ENCODE measurements at places on chromosomes 6 and 20.

DNA sequence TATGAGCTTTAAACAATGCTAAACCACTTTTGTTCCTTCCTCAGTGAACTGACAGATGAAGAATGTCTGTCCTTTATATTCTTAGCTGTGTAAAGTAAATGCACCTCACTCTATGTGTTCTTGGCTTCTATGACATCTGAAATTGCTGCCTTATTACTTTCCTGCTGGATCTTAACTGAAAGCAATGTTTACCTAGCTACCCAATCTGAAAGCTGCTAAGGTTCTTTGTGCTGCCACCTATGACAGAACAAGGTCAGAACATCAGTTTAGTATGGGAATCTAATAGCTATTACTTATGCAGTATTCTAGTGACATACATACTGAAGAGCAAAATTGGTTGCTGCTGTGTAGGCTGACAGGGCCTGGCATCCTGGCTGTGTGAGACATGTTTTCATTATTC lies 444.1 kb downstream of the KHDRBS2 start:
- no peak for DNase-seq

DNA sequence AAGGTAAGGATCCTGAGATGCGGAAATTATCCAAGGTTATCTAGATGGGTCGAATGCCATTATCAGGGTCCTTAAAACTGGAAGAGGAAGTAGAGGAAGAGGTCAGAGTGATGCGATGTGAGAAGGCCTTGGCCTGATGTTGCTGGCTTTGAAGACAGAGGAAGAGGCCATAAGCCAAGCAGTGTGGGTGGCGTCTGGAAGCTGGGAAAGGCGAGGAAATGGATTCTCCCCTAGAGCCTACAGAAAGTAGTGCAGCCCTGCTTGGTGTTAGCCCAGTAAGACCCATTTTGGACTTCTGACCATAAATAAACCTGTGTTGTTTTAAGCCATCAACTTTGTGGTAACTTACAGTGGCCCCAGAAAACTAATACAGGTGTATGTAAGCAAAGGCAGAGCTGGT lies 2.0 kb downstream of the SRXN1 start:
- DNase-seq: no peak

DNA sequence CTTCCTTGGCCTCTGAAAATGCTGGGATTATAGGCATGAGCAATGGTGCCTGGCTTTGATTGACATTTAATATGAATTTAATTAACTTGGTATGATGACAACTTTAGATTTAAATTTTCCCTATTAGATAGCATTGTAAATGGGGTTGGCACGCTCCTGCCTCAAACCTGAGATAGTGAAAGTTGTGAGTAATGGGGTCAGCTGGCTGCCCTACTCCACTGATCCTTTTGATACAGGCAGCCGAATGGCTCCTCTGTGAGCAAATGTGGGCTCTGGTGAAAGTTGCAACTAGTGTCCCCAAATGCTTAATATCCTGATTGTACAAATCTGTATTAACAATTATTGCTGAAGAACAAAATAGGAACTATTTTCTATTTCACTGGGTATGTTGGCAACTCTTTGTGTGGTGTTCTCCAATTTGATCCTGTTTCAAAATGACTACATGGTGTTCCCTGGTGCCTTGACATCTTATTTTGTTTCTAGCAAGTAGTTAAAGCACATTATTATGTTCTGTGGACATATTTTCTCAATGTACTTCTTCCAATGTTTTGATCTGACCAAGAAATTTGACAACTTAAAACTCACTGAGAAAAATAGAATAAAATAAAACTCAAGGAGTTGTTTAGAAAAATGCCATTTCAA lies 97.4 kb downstream of the COL12A1 start:
- no peak for DNase-seq

DNA sequence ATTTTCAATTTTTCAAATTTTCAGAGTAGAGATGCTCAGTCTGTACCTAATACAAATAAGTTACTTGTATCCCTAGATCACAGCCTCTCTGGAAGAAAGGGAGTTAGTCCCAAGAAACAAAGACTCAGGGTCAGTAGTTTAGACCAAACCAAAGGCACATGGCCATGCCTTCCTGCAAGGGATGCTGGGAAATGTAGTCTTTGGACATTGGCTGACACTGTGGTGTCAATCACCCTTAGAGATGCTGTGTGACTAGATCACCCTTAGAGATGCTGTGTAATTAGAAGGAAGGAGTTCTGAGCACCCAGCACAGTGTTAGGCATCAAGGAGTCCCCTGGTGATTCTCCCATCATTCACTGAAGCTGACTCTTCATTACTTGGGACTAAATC lies 202.1 kb downstream of the NFATC2 start:
- DNase-seq: no peak

DNA sequence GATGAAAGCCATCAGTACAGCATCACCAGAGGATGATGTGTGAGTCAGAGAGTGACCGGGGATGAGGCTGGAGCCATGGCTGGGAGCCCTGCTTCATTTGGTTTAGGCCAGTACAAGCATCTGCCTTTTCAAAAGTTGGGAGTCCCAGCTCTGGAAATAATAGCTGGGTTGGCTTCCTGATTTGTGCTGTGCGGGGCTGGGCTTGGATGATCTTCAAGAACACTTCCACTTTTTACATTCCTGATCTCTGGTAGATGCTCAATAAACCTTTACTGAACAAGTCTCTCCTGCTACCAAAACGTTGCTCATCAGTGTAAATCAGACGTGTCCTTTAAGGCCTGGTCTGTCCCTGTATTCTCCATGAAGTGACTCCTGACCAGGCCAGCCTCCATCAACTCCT lies 44.1 kb upstream of the ADGRF4 start:
- no peak for DNase-seq

DNA sequence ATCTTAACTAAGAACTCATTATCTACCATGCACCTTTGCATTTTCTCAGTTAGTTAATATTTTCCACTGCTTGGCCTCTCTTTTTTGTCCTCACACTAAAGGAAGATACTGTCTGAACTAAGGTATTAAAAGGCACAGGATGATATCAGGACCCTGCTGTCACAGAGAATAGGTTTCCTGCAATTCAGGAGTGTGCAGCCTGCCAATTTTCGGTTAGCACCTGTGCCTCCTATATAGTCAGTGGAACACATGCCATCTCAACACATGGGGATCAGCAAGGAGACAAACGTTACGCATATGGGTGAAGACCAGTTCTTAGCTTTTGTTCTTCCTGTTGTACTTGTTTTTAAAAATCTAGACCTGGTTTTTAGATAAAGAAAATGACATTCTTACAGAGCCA lies 71.0 kb downstream of the FUT9 start:
- peak; percentile 98 for DNase-seq

DNA sequence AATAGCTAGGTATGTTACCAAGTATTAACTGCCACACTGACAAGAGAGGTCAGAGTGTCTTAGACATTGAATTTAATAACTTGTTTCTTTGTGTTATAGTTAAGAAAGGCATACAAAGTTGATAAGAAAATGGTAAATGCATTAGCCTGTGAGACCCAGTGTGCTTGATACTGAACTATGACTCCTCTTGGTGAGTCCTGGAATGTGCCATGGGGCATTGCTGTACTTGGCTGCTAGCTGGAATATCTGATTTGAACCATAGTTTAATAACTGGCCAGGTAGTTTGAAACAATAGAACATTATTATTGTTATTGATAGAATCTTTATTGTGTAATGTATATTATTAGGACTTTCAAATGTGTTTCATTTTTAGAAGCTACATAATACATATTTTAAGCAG lies 70.0 kb downstream of the ZFAND3 start:
- no peak for DNase-seq

- peak; percentile 28 for DNase-seq
Observed at GRCh38 chr6:148999929-149000468, 253.2 kb downstream of the UST start.

- DNase-seq: no peak
Observed at GRCh38 chr6:29726571-29727194, 3.4 kb downstream of the HLA-F start.

- DNase-seq: no peak
Observed at GRCh38 chr20:59176812-59177211, 13.2 kb downstream of the ZNF831 start.

GRCh38 chr20:1334761-1335160 lies 5.8 kb upstream of the SDCBP2 start:
- DNase-seq: no peak

DNA sequence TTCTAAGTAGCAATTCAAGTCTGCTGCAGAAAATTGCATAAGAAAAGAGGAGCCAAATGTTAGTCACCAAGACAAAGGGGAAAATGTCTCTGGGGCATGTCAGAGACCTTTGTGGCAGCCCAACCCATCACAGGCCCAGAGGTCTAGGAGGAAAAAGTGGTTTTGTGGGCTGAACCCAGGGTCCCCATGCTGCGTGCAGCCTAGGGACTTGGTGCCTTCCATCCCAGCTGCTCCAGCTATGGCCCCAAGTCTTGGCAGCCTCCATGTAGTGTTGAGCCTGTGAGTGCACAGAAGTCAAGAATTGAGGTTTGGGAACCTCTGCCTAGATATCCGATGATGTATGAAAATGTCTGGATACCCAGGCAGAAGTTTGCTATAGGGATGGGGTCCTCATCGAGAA lies 181.1 kb downstream of the ASCC3 start:
- DNase-seq: no peak

Data from cerebellar cortex (tissue), 1 donor.